CD4-positive, alpha-beta memory T cell (primary cell): ENCODE measurements at places on chromosomes 7 and 10.

DNA sequence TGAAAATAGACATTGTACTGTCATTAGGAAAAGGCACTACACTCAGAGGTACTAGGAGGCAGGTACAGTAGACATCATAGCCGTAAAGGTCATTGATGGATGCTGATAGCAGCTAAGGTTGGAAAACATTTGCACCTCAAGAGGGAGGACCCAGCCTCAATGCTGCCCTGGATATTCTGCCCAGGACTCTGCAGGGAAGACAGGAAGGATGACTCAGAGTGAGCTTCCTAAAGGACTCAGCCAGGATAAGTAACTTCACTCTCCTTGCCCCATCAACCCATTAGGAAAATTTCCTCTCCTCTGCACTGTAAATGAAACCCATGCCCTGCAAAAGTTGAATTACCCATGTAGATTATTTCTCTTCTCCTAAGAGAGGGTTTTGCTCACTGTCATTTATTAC lies 617.9 kb upstream of the MKI67 start:
- DNase-seq: no peak

DNA sequence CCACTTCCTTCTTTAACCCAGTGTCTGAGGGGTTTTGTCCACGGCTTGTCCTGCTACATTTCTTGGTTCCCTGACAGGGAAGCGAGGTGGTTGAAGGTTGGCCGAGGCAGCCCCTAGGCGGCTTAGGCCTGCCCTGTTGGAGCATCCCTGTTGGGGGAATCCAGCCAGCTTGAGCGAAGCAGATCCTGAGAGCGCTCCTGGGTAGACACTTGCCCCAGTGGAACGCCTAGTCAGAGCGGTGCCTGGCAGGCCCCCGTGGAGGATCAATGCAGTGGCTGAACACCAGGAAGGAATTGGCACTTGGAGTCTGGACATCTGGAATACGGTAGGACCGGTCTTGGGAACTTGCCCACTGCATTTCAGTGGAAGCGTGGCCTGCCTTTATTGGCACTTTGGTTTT lies 32.7 kb upstream of the NRF1 start:
- no peak for DNase-seq

GRCh38 chr7:2525658-2526630 lies 6.4 kb downstream of the LFNG start:
- no peak for DNase-seq

DNA sequence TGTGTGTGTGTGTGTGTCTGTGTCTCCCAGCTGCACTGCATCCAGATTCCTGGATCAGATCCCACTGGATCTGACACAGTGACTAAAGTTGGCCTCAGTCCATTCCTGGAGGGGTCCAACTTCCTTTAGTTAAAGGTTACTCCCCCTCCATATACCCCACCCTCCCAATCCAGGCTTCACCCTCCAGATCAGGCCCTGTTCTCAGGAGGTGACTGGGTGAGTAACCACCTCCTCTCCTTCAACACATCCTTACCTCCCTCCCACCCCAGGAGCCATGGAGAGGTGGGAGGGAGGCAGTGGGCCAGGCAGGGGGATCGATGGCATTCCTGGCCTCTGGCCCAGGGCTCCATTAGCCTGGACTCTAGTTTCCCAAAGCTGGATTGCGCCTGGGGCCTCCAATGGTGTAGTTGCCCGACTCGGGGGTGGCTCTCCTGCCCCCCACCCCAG lies 11.3 kb downstream of the KCNIP2 start:
- no peak for DNase-seq

DNA sequence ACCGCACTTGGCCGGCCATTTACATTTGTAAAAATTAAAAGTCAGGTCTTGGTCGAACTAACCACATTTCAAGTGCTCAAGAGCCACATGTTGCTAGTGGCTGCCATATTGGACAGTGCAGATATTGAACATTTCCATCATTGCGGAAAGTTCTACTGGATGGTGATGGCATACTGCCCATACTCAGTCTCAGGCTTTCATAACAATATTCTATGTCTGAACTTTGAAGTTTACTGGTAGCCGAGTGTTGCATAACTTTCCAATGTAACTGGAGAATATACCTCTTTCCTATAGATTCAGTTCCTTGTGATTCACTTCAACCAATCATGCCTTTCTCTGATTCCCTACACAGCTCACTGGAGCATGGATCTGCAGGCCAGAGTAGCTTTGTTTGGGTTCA lies 43.7 kb downstream of the PSMC2 start:
- no peak for DNase-seq

- no peak for DNase-seq
These were observed 33.3 kb upstream of the FGFR2 start for GRCh38 chr10:121631365-121632029.

- no peak for DNase-seq
These were observed 558.4 kb downstream of the SDK1 start for GRCh38 chr7:3859431-3859830.

GRCh38 chr10:86952106-86952505 lies 5.3 kb downstream of the MMRN2 start:
- no peak for DNase-seq

DNA sequence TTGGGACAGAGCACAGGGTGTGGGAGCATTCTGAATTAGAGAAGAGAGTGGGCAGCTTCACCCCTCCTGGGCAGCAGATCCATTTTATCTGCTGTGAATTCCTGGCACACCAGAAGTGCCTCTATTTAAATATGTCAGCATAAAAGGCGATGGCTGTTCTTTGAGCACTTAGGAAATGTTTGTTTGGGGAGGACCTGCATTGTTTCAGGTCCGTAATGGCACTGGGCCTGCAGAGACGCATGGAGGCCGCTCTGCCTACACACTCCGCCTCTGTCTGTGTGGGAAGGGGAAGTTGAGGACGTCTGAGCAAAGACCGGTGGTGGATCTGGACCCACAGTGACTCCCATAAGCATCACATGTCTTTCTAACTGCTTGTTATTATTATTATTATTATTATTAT lies 253.2 kb downstream of the CAMK1D start:
- no peak for DNase-seq

DNA sequence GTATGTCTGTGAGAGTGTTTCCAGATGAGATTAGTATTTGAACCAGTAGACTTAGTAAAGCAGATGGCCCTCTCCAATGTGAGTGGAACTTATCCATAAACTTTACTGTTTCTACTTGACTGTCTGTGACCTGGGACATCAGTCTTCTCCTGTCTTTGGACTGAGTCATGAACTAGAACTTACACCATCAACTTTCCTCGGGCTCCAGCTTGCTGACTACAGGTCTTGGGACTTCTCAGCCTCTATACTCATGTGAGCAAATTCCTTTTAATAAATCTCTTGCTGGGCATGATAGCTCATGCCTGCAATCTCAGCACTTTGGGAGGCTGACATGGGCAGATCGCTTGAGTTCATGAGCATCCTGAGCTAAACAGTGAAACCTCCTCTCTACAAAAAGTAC lies 25.7 kb upstream of the WAPL start:
- DNase-seq: no peak

- no peak for DNase-seq
These were observed 258.9 kb upstream of the NPY start for GRCh38 chr7:24025094-24025493.

- no peak for DNase-seq
These were observed 85.9 kb upstream of the AGBL3 start for GRCh38 chr7:134900166-134900982.

DNA sequence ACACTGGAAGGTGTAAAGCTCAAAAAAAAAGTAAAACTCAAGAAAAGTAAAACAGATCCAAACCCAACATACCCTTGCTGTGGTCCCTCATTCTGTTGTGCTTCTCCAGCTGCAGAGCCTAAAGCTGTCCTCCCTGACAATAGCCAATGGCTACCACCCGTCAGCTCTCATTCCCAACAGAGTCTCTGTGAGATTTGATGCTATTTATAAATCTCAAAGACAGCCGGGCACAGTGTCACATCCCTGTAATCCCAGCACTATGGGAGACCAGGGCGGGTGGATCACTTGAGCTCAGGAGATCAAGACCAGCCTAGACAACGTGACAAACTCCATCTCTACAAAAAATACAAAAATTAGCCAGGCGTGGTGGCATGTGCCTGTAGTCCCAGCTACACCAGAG lies 116.0 kb downstream of the KMT2E start:
- DNase-seq: no peak

- DNase-seq: no peak
These were observed 117.9 kb upstream of the KLF6 start for GRCh38 chr10:3902809-3903410.

DNA sequence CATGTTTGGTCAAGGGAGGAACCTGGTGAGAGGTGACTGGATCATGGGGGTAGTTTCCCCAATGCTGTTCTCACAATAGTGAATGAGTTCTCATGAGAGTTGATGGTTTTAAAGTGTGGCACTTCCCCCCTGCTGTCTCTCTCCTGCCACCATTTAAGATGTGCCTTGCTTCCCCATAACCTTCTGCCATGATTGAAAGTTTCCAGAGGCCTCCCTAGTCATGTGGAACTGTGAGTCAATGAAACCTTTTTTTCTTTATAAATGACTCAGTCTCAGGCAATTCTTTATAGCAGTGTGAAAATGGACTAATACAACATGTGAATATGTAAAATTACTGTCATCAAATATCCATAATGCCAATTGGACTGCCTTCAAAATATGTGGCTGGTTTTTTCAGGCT lies 165.5 kb upstream of the TARP start:
- no peak for DNase-seq

DNA sequence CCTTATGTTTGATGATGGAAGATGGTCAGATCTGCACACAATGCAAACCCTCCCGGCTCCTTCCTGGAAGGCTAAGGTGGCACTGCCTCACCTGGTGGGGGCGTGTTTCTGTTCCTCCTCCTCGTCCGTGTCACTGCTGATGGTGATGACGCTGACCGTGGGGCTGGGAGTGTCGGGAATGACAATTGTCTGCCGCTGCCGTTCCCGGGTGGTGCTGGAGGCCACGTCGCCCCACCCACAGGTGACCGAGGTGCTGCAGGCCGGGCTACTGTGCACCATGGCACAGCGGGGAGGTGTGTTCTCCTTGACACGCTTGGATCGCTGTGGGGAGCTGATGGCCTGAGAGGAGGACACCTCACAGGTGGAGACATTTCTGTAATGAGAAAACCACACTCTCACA lies 73.1 kb downstream of the CLEC2L start:
- DNase-seq: no peak

- no peak for DNase-seq
These were observed 116.6 kb downstream of the NEURL1 start for GRCh38 chr10:103610083-103610472.

DNA sequence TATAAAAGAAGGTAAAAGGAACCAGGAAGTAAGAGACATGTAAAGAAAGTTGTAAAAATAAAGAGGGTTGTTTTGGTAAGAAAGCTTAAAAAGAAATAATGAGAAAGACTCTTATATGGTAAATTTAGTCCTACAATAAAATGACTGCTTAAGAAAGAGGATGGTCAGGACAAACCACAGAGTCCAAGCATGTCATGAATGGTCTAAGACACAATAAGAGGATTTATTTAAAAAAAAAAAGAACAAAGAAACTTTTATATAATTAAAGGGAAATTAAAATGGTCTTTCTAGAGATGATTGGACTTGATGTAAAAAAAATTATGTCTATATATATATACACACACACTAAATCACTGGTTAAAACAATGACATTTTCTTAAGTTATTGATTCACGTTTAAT lies 18.2 kb downstream of the ATAD1 start:
- no peak for DNase-seq
